ENCODE measurements at places on chromosomes 12 and 14. TPM values are rescaled to one million over a fixed set of nuclear protein-coding genes. Genes with fewer than 3 reads are reported as not detected.

The CLEC9A gene
- total RNA-seq = not detected

GRCh38 chr12:118582863-118583262, 206.5 kb downstream of the SUDS3 start:
- no peak for DNase-seq
- no peaks in the 10 kb centered on the region for H3K4me1 ChIP-seq
- no peak overlapping the region for H3K4me3 ChIP-seq
- no peaks in the 10 kb centered on the region for H3K27me3 ChIP-seq
- no peak overlapping the region for H3K27ac ChIP-seq
- H3K36me3 ChIP-seq = no peaks in the 10 kb centered on the region

- H3K4me1 ChIP-seq = no peaks in the 10 kb centered on the region
- H3K36me3 ChIP-seq = no peaks in the 10 kb centered on the region
- no peak overlapping the region for H3K27ac ChIP-seq
Measured at GRCh38 chr12:87793131-87793530, 236.1 kb downstream of the C12orf50 start.

GRCh38 chr12:104446646-104447421, 9.9 kb upstream of the CHST11 start:
- H3K36me3 ChIP-seq = no peaks in the 10 kb centered on the region
- no peak overlapping the region for H3K4me3 ChIP-seq
- no peak overlapping the region for H3K27ac ChIP-seq
- no peaks in the 10 kb centered on the region for H3K4me1 ChIP-seq
- H3K27me3 ChIP-seq = no peaks in the 10 kb centered on the region

All from T-helper 17 cell (primary cell).